ENCODE measurements at places on chromosomes 1 and 21.

GRCh38 chr1:212814537-212815334, 23.0 kb downstream of the TATDN3 start:
- no peak for DNase-seq

DNA sequence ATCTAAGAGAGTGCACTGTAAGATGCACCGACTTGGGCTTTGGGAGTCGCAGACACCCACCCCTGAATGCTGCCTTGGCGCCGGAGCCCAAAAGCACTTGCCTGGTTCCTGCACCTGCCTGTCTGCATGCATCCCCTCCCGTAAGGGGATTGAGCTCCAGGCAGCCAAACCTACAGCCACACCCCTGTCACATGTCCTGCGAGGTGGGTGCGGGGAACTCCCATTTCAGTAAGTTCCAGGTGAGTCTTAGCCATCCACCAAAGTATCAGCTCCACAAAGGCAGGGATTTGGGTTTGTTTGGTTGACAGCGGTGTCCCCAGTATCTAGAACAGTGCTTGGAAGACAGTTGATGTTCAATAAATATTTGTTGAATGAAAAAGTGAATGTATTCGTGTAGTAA, 31.5 kb upstream of the MAP10 start:
- no peak for DNase-seq

DNA sequence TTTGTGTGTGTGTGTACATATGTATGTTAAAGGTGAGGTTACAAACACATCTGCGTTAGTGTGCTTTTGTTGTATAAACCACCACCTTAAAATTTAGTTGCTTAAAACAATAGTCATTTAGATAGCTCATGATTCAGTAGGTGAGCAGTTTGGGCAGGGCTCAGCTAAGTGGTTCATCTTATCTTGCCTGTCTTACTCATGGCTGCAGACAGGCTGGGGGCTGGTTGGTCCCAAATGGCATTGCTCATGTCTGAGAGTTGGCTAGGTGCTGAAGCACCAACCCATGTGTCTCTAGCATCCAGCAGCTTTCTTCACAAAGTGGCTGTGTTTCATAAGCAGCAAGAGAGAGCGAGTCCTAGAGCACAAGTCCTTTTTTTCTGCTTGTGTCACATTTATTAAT, 91.4 kb downstream of the MACF1 start:
- no peak for DNase-seq

DNA sequence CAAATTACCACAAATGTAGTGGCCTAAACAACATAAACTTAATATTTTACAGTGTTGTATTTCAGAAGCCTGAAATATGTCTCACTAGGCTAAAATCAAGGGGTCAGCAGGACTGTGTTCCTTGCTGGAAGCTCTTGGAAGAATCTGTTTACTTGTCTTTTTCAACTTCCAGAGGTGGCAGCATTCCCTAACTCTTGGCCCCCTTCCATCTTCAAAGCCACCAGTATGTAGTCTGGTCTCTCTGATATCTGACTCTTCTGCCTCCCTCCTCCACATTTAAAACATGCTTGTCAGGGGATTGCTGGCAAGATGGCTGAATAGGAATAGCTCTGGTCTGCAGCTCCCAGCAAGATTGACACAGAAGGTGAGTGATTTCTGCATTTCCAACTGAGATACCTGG, 567.5 kb downstream of the PLA2G4A start:
- no peak for DNase-seq

GRCh38 chr1:24526940-24527542, 24.4 kb downstream of the RCAN3 start:
- DNase-seq: no peak

GRCh38 chr1:45365051-45365450, 24.8 kb upstream of the MUTYH start:
- DNase-seq: no peak

DNA sequence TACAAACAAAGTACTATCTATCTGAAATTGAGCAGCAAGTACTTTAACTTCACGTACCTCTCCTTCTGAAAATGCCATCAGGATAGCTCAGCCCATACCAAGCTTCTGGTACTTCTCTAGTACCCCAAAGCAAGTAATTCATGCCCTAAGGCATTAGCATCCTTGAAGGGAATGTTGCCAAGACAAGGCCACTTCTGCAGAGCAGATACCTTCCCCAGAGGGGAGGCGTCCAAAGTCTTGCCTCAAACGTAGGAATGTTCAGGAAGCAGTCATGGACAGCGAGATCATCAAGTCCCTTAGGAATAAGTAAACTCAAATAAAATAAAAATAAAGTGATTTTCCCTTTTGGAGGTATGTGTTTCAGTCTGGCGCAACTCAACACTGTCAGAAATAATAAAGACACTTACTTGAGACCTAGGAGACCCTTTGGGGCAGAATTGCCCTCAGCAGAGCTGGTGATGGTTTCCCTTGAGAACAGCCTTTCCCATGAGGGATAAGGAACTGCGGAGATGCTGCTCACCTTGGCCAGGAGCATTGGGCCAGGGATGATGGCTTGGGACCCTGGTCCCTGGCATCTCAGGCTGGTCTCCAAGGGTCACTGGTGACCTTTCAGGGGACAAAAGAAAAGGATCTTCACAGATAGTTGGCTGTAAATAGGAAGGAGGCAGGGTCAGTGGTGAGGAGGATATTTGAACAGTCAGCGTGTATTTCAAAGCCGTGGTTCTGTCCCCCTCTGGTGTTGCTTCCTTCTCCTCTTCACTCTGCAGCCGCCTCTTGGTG, 522.9 kb downstream of the KIF26B start:
- no peak for DNase-seq

- no peak for DNase-seq
These were observed 150.8 kb upstream of the C1orf105 start for GRCh38 chr1:172269644-172270043.

DNA sequence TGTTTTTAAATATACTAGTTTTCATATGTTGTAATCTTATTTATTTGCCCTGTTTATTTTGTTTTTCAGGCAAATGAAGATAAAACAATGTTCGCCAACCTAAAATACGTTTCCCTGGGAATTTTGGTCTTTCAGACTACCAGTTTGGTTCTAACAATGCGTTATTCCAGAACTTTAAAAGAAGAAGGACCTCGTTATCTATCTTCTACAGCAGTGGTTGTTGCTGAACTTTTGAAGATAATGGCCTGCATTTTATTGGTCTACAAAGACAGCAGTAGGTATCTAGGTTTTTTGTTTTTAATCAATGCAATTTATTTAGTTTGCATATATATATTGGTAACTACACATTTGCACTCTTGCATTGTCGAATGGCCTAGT, 23.7 kb downstream of the SLC35A3 start:
- DNase-seq: no peak

- no peak for DNase-seq
These were observed 40.4 kb upstream of the ZSWIM5 start for GRCh38 chr1:45246760-45247159.

DNA sequence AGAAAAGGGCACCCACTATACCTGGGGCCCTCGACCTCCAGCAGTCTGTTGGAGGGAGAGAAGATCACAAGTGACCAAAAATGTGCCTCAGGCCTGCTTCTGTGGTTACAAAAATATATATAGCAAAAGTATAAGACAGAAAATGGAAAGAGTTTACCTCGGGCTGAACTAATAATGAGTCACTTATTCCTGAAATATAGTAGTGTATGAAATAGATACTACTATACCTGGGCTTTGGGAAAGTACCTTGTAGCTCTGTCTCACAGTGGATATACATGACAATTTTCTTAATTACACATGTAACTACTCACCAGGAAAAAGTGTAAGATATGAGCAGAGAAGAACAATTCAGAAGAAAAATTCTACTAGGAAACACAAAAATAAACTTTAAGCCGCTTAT, 7.3 kb upstream of the APCS start:
- no peak for DNase-seq

DNA sequence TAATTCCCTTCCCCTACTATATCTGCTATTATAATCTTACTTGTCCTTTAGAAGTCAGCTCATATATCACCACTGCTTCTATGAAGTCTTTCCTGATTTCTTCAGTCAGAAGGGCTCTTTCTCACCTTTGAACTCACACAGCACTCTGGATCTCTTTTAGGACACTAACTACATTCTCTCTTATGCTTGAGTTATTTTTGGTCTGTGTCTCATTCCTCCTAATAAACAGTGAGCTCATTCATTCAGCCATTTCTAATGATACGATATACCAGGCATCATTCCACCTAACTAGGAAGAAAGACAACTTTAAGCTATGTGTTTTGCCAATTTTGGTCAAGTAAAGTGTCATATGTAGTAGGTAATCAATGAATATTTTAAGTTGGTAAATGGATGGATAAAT, 1.2 kb upstream of the STYXL2 start:
- no peak for DNase-seq

GRCh38 chr1:151277249-151277648, 4.8 kb upstream of the ZNF687 start:
- no peak for DNase-seq

DNA sequence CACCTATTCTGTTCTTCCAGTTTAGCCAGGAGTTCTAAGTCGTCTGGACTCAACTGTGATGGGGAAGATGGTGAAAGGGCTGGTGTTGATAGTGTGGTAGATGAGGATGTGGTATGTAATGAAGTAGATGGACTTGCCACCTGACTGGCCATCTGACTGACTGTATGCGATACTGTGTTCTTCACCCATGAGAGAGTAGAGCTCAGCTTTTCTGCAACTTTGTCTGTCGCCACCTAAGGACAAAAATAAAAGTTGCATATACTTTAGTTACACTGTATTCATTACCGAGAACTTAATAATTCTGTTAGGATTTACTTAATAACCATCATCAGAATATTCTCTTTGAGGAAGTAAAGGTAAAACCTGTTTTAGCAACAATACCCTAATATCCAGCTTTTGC, 48.5 kb downstream of the EVI5 start:
- DNase-seq: no peak

- DNase-seq: no peak
These were observed 108.9 kb downstream of the PEX14 start for GRCh38 chr1:10583641-10584040.

GRCh38 chr1:176073524-176074157, 133.4 kb downstream of the COP1 start:
- peak; percentile 23 for DNase-seq

GRCh38 chr1:17903386-17903785, 148.3 kb downstream of the ACTL8 start:
- no peak for DNase-seq

GRCh38 chr1:148362216-148362611, 120.9 kb downstream of the PPIAL4G start:
- DNase-seq: no peak

DNA sequence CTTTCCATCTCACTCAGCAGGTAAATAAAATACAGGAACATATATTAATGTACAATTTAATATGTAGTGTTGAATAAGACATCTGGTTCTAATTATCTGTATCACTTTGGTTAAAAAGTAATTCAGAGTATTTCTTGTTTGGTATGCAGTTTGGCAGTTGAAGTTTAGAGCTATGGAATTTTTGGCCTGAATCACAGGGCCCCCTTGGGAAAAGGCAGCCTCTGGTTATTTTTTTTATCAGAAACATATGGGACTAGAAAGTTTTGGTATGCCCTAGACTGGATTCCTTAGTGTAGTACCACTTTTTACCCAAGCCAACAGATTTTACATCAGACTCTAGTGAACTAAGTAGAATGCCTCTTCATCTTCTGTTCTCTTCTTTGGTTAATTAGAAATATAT, 26.4 kb downstream of the CNST start:
- no peak for DNase-seq

DNA sequence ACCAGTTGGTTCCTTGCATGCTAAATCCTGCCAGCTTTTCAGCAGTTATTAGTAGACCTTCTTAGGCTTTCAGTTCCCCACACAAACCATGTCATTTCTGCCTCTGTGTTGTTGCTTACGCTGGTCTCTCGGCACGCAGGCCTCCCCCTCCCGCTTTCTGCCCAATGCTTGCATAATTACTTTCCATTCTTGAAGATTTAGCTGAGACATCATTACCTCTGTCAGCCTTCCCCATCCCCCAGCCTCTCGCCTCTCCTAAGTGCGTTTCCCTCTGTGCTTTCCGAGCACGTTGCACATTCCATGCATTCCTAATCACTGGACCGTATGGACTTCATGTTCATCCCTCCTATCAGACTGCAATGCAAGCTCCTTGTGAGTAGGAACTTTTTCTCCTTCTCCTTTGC, 26.8 kb downstream of the TSHB start:
- DNase-seq: no peak

GRCh38 chr1:104746994-104747393, 997.3 kb downstream of the AMY1C start:
- no peak for DNase-seq

GRCh38 chr1:151720125-151720524, 1.2 kb upstream of the RIIAD1 start:
- no peak for DNase-seq

- DNase-seq: no peak
These were observed 49.8 kb upstream of the RCC1 start for GRCh38 chr1:28456078-28456477.

GRCh38 chr1:156225677-156226014, 12.8 kb downstream of the PMF1 start:
- no peak for DNase-seq

- no peak for DNase-seq
These were observed 25.6 kb upstream of the NFIA start for GRCh38 chr1:61056573-61057439.

DNA sequence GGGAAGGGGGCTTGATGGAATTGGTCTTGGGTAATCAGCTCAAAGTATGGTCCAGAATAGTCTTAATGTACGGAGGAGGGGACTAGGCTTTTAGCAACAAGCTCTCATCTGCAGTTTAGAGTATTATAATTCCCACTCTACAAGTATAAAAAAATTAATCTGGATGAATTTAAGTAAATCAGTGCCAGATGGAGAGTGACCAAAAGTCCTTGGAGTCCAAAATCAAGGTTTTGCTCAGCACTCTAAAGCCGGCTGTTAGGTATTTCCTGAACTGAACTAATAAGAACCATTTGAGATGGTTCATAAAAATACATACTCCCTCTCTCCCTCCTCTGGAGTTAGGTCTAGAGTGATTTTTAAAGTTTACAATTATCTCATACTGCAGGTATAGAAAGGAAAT, 23.7 kb downstream of the GLUL start:
- no peak for DNase-seq

GRCh38 chr1:6392809-6393399, 663 bp downstream of the ACOT7 start:
- DNase-seq: no peak

DNA sequence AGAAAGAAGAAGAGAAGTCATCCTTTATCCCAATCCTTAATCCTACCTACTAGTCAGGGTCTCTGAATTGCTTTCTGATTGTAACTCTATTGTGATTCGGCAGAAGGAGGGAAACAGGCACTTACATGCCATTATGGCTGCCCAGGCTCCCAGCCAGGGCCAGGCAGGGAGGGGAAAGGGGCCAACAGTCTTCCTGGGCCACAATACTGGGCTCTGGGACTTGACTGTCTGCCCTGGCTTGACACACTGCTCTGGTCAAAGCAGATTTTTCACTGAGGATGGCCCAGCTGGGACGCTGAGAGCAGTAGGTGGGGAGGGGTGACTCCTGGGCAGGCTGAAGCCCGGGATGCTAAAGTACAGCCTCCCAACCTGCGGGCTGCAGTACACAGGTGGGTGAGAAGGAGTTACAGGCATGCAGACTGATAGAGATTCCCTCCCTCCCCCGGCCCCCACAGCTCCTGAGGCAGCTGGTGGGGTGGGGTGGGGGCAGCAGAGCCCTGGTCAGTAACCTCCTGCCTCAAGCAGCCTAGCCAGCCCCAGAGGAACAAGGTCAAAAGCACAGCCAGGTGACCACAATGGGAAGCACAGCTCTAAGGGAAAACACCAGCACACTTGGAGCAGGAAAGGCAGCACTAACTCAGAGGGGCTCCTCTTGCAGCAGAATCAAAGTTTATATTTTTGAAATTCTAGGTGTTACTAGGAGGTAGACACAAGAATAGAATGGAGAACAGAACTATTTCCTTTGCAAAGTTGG, 25.3 kb downstream of the KCND3 start:
- DNase-seq: no peak

- DNase-seq: peak; percentile 14
These were observed 475.4 kb upstream of the NR5A2 start for GRCh38 chr1:199551967-199552565.

Data from HuH-7 (cell line).